ENCODE measurements at places on chromosomes 16 and 17.

DNA sequence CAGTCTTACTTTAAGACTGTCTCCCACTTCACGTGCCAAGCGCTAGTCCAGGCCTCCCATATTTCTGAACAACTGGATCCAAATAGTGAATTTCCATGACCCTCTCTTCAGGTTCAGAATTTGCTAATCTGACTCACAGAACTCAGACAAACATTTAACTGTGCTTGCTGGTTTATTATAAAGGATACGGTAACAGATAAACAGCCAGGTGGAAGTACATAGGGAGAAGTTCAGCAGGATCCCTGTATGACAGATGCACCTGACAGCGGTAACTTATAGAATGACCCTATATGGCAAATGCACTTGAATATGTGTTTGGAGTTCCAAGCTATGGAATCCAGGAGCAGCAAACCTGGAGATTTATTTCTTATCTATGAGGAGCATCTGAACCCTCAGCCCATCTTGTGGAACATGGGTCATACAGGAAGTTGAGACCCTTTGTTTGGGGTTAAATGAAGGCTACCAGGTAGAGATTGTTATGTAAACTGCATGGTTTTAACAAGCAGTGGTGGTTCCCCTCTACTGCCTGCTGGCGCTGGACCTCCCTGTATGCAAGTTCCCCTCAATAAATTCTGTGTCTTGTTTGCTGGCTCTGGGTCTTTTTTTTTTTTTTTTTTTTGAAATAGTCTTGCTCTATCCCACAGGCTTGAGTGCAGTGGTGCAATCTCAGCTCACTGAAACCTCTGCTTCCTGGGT is 622.6 kb downstream of the KCNJ2 start:
- no peak for DNase-seq
- H3K4me3 ChIP-seq: no peak overlapping the region
- H3K36me3 ChIP-seq: no peaks in the 10 kb centered on the region

- H3K36me3 ChIP-seq: no peaks in the 10 kb centered on the region
- DNase-seq: no peak
- H3K4me3 ChIP-seq: no peak overlapping the region
- no peaks in the 10 kb centered on the region for H3K4me1 ChIP-seq
Measured at GRCh38 chr17:31534223-31534888, 142.9 kb downstream of the RAB11FIP4 start.

DNA sequence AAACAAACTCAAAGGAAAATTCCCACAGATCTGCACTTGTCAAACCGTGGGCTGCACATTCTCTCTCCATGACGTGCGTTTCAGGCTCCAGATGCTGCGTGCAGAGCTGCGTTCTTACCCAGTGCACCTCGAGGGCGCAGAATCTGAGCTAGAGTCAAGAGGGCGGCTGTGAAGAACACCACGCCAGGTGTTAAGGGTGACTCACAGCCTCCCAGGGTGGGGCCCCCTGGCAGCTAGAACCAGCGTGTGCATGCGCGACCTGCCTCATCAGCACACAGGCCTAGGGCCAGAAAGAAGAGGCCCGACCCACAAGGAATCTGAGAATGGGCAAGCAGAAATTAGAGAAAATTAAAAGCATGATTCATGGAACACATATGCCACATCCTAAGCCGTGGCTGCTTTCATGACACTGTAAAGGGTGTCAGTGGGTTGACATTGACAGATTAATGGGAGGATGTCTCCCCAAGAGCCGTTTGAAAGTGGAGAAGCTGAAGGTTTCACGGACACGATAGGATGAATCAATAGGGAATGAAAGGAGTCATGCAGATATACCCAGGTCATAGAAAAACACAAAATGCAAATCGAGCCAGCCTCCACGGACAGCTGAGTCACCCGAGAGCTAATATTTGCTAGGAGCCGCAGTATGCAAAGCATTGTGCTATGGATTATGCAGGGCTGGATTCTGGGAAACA is 29.0 kb downstream of the MARCHF10 start:
- no peaks in the 10 kb centered on the region for H3K36me3 ChIP-seq
- peaks cover 3% of the 10 kb centered on the region for H3K27me3 ChIP-seq
- no peak overlapping the region for H3K27ac ChIP-seq
- H3K4me1 ChIP-seq: no peaks in the 10 kb centered on the region

GRCh38 chr17:40073454-40074174 is 10.8 kb downstream of the THRA start:
- H3K27me3 ChIP-seq: no peaks in the 10 kb centered on the region
- no peak overlapping the region for H3K4me3 ChIP-seq
- H3K36me3 ChIP-seq: peaks cover 39% of the 10 kb centered on the region
- peaks cover 83% of the 10 kb centered on the region for H3K4me1 ChIP-seq

- H3K27ac ChIP-seq: no peak overlapping the region
- H3K27me3 ChIP-seq: no peaks in the 10 kb centered on the region
- H3K36me3 ChIP-seq: no peaks in the 10 kb centered on the region
- no peak overlapping the region for H3K4me3 ChIP-seq
Measured at GRCh38 chr17:21339011-21339410, 37.1 kb upstream of the KCNJ12 start.

GRCh38 chr16:1101573-1102332 is 5.7 kb upstream of the C1QTNF8 start:
- no peak overlapping the region for H3K27ac ChIP-seq
- no peak for DNase-seq
- H3K27me3 ChIP-seq: no peaks in the 10 kb centered on the region

- no peak overlapping the region for H3K4me3 ChIP-seq
- H3K27me3 ChIP-seq: no peaks in the 10 kb centered on the region
- H3K36me3 ChIP-seq: no peaks in the 10 kb centered on the region
Measured at GRCh38 chr16:86584071-86584685, 5.8 kb downstream of the FOXL1 start.

DNA sequence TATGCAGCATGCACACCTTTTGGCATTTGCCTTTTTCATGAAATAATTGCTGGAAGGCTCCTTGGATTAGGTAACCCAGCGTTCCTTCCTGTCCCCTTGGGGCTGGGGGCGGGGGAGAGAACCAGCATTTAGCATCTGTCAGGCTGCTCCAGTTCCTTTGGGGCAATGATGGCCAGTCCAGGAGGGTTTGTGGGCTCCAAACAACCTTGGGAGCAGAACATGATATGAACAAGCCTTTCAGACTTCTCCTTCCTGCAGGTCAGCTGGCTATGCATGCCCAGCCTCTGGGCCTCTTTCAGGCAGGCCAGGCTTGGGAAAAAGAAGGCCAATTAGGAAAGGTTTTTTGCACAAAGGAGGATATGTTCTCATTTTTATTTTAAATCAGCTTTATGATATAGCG is 1.1 kb upstream of the SMTNL2 start:
- H3K4me3 ChIP-seq: peak overlapping the region; percentile 81
- H3K4me1 ChIP-seq: peaks cover 17% of the 10 kb centered on the region
- peaks cover 10% of the 10 kb centered on the region for H3K36me3 ChIP-seq
- peak; percentile 32 for DNase-seq
- H3K27me3 ChIP-seq: no peaks in the 10 kb centered on the region

DNA sequence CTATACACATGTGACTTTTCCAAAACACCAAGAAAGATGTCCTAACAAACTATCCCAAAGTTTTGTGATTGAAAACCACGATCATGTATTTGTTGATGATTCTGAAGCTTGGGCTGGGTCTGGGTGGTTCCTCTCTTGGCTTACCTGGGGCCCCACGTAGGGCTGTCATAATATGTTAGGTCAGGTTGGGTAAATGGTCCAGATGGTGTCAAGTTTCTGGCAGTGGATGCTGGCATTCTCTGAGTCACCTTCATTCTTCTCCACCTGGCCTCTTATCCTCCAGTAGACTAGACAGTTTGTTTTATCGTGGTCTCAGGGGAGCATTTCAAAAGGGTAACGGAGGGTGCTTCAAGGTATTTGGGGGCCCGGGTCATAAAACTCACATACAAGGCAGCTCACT is 39.4 kb downstream of the SYCE1L start:
- H3K4me3 ChIP-seq: no peak overlapping the region
- no peaks in the 10 kb centered on the region for H3K27me3 ChIP-seq
- no peaks in the 10 kb centered on the region for H3K36me3 ChIP-seq

DNA sequence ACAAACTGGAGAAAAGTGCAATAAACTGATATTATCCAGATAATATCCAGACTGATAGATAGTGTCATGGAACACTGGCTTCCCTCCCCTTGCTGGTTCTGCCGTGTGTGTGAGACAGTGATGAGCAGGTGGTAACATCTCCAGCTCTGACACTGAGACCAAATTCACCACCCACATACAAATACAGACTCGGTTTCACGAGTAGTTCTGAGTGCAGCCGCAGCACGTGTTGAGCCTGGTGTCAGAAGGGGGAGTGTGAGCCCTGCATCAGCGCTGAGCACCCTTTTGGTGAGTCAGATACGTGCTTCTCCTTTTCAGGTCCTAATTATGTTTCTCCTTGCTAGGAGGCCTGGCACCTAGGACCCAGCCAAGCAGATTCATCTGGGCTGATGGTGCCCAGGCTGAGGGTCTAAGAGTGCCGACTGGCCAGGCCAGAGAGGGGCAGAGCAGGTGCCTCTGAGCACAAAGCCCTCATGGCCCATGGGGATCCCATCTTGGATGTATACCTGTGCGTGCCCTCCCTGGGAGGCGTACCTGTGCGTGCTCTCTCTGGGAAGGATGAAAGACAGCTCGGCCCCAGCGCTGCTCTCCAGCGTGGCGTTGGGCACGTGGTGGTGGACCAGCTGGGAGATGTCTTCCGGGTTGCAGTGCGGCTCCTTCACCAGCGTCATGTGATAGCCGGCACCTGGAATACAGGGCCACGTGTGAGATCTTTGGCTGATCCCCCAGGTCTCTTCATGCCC is 27.3 kb upstream of the RNPS1 start:
- no peaks in the 10 kb centered on the region for H3K36me3 ChIP-seq
- H3K4me1 ChIP-seq: no peaks in the 10 kb centered on the region
- no peaks in the 10 kb centered on the region for H3K27me3 ChIP-seq
- no peak overlapping the region for H3K4me3 ChIP-seq

- no peaks in the 10 kb centered on the region for H3K36me3 ChIP-seq
- H3K4me3 ChIP-seq: peak overlapping the region; percentile 98
- no peaks in the 10 kb centered on the region for H3K27me3 ChIP-seq
- H3K4me1 ChIP-seq: peaks cover 32% of the 10 kb centered on the region
- H3K27ac ChIP-seq: peak overlapping the region; percentile 55
Measured at GRCh38 chr17:75516619-75517296, 430 bp downstream of the TSEN54 start.

DNA sequence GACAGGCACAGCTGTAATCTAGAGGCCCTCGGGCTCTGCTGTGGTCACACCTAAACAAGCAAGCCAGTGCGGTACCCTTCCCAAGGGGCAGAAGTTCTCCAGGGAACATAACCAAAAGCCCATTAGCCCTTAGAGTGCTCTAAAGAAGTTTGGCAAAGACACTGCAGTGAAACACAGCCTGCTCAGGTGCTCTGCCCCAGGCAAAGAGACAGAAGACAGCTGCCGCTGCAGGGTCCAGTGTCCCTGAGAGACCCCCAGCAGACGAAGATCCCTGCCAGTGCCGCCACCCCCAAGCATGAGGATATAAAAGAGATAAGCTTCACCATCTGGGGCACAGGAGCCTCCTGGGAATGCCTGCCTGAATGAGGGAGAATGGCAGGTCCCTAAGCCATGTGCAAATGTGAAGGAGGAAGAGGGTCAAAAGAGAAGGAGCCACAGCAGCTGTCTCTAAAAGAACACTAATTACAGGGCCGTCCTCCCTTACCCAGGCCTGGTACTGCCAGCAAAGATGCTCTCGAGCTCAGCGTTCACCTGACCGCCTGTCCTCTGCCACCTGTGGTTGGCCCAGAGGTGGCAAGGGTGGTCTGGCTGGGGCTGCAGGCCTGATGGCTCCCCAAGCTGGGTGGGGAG is 29.7 kb downstream of the CUEDC1 start:
- peaks cover 77% of the 10 kb centered on the region for H3K4me1 ChIP-seq
- no peak overlapping the region for H3K4me3 ChIP-seq
- H3K36me3 ChIP-seq: no peaks in the 10 kb centered on the region
- peak overlapping the region; percentile 73 for H3K27ac ChIP-seq

DNA sequence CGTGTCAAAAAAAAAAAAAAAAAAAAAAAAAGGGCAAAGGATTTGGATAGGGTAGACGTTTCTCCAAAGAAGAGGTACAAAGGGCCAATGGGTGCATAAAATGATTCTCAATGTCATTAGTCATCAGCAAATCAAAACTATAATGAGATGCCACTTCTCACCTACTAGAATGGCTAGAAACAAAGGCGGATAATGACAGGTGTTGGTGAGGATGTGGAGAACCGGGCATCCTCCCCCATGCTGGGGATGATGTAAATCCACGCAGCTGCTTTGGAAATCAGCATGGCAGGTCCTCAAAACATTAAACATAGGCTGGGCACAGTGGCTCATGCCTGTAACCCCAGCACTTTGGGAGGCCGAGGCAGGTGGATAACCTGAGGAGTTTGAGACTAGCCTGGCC is 9.4 kb downstream of the ITGAX start:
- no peaks in the 10 kb centered on the region for H3K4me1 ChIP-seq
- H3K27ac ChIP-seq: no peak overlapping the region
- H3K4me3 ChIP-seq: no peak overlapping the region
- H3K36me3 ChIP-seq: no peaks in the 10 kb centered on the region
- no peaks in the 10 kb centered on the region for H3K27me3 ChIP-seq

GRCh38 chr16:19389246-19389645 is 28.4 kb upstream of the TMC5 start:
- H3K4me3 ChIP-seq: no peak overlapping the region
- no peak for DNase-seq
- H3K27me3 ChIP-seq: no peaks in the 10 kb centered on the region
- no peak overlapping the region for H3K27ac ChIP-seq
- H3K36me3 ChIP-seq: no peaks in the 10 kb centered on the region

DNA sequence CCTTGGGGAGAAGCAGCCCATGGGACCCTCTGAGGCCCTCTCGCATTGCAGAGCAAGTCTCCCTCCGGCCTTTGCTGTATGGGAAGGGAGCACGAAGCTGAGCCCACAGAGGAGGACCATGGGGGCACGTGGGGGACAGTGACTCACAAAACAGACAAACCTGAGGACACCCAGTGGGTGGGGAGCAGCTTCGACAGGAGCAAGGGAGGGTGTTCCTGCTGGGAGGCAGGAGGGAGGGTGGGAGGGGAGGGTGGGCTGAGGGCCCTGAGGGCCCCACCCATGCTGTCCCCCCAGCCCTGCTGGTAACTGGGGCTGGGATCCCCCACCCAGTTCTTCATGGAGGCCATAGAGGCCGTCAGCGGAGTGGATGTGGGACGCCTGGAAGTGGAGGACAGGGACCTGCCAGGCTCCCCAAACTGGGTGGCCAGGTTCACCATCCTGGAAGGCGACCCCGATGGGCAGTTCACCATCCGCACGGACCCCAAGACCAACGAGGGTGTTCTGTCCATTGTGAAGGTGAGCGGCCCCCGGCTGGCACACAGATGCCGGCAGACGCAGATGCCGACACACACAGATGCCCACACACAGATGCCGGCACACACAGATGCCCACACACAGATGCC is 12.5 kb downstream of the SLC22A31 start:
- H3K27ac ChIP-seq: no peak overlapping the region
- H3K27me3 ChIP-seq: no peaks in the 10 kb centered on the region
- DNase-seq: peak; percentile 50
- no peaks in the 10 kb centered on the region for H3K36me3 ChIP-seq
- no peak overlapping the region for H3K4me3 ChIP-seq

- H3K4me3 ChIP-seq: no peak overlapping the region
- H3K27me3 ChIP-seq: peaks cover 1% of the 10 kb centered on the region
- peaks cover 9% of the 10 kb centered on the region for H3K4me1 ChIP-seq
- DNase-seq: peak; percentile 49
Measured at GRCh38 chr17:1010586-1010985, 13.7 kb downstream of the TIMM22 start.
